ENCODE measurements at places on chromosomes 2 and 18.

DNA sequence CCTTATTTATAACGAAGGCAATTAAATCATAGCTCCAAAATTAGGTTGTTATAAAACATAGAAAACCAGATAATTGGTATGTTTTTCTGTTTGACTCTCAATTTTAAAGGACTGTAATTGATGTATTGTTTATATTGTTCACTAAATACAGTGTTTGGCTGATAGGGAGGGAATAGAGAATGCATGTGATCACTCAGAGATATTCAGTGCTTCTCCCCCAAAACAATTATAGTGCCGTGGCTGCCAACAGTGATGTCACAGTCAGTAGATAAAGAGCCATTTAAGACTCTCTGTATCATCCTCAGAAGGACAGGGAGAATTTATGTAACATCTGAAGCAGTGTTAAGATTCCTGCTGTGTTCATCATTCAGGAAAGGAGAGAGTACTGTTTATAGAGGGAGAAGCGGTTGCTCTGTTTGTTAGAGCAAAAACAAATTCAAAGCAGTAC, 69.6 kb downstream of the PHLPP1 start:
- no peak for DNase-seq

DNA sequence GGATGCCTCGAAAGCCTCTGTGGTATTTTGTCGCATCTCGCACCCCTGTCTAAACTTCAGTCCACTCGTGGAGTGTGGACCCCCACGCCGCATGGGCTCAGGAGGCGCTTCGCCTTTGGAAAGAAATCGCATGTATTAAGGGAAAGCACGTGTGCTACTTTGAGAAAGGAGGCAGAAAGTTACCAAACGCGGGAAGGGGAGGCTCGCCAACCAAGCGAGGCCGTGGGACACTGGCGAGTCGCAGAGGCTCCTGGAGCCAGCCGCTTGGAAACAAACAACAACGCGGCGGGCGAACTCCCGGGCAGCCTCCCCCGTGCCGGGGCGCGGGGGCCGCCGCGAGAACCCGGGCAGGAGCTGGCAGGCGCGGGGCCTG, 455 bp upstream of the AGAP1 start:
- peak; percentile 66 for DNase-seq

GRCh38 chr2:8984157-8984556, 19.3 kb downstream of the MBOAT2 start:
- no peak for DNase-seq

DNA sequence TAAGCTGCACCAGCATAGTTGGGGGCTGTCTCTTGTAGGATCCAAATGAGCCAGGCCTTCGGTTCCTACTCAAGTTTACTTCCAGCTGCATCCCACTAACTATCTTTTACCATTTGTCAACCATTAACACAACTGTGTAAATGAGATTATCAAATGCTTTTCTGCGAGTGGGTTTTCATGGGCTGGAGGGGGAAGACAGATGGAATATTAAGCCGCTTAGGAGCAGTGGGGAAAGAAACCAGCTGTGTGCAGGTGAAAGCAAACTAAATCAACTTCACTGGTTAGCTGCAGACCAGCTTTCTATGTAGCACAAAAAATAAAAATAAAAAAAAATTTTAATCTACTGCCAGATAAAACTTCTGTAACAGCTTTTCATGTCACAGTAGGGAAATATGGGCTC, 307.3 kb upstream of the FBXO11 start:
- no peak for DNase-seq

DNA sequence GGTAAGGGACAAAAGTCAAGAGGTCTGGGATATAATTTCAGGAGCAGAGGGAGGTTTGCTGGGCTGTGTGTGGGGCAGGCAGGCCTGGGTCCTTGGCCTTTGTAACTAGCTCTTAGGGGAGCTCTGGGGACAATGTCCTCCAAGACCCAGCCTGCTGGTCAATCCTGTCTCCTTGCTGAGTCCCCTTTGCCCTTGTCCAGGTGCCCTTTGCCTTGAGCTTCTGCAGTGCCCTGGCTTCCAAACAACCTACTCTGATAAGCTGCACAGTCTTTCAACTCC, 30.0 kb upstream of the REEP1 start:
- DNase-seq = no peak

- no peak for DNase-seq
These were observed 242.4 kb upstream of the TANK start for GRCh38 chr2:160917850-160918249.

DNA sequence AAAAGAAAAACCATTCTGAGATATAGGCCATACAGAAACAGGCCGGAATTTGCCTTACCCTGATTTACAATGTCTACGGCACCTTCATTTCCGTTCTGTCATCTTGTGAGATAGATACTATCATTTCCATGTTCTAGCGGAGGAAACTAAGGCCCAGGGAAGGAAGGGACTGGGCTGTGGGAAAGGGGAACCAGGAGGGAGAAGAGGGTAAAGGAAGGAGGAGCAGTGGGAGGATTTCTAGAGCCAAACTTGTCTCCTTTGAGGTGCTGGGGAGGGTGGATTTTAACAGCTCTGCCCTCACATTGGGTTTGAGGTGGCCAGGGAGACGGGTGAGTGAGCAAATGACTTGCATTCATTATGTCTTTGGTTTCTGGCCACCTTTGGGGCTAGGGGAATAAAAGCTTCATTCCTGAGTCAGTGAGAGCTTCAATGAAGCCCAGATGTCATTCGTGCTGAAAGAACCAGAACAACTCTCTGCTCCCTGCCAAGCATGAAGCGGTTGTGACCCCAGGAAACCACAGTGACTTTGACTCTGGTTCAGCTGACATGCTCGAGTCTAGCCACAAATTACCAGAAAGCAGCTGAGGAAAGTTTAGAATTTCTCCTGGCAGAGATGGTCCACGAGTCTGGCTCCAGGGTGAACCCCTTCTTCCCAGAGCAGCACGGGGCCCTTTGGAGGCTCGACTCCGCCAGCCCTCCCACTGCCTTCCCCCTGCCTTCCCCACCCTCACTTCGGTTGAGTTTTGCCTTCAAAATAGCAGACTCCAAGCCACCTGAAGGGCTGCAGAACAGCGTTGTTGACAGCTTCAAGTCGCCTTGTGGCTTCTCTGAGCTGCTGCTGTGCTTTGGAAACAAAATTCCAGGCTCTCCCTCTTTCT, 3.8 kb downstream of the ACTG2 start:
- DNase-seq = no peak

DNA sequence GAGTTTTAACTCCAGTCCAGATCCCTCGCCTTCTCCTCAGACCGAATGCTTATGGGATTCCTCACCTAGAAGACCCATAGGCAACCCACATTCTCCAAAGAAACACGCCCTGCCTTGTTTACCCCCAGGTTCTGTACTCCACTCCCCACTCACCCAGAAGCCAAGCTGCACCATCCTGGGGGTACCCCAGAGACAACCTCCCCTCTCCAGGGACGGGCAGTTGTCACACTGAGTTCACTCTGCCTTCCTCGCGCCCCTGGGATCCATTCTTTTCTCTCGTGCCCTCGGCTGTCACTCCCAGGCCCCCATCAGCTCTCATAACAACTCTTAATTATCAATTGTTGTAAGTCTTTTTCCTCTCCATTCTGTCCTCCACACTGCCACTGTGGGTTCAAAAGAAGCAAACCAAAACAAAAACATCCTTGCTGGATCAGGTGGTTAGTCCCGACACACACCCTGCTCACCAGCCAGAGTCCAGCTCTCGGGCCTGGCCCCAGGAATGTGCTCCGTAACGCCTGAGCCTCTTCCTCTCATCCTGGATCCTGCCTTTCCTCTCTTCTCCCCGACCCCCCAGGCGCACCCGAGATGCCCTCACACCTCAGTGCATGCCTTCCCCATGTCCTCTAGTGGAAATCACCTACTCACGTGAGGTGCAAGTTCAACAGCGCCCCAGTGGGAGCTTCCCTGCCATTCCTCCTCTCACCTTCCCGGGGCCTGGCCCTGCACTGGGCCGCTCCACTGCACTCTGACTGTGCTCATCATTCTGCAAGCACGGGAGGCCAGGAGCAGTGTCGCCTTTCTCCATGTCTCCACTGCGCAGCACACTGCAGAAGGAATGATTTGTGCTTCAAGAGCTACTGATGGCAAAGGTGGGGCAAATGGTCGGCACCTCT, 20.7 kb downstream of the COX7A2L start:
- DNase-seq = no peak

GRCh38 chr18:12159446-12159845, 65.8 kb downstream of the ANKRD62 start:
- no peak for DNase-seq

- no peak for DNase-seq
These were observed 745 bp downstream of the MSH2 start for GRCh38 chr2:47403609-47404193.

DNA sequence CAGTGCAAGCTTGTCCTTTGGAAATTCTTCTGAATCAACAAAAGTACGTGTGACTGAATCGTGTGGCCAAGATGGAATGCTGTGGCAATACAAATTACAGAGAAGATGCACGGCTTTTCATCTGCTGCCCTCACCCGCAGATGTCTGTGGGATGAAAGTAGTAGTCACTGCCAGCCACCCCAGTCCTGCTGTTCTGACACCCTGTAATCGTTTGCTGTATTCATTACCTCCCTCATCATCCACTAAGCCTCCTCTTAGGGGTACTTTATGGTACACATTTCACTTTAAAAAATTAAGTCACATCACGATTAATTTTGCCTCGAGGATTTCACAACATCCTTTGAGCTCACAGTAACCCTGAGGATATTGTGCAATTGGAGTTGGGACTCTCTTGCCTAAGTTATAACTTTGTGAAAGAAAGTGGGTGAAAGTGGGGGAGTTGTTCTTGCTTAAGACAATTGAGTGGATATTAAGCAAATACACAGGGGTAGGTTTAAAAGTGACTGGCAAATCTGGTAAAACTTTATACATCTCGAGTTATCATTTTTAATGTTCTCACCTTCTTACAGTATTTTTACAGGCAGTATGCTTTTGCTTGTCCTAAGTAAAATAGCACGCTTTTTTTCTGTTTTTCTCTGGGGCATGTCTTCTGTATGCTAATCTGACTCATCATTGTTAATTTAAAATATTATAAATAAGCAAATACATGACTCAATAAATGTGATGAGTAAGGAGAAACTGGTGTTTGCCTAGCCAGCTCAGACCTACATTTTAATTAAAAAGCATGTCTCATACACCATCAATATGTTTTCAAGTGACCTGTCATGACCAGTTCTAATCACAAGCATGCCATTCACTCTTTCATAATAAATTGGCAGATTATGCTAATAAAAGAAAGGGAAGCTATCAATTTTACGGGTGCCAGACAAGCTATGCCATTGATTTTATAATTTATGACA, 680.9 kb downstream of the IRS1 start:
- DNase-seq = no peak

DNA sequence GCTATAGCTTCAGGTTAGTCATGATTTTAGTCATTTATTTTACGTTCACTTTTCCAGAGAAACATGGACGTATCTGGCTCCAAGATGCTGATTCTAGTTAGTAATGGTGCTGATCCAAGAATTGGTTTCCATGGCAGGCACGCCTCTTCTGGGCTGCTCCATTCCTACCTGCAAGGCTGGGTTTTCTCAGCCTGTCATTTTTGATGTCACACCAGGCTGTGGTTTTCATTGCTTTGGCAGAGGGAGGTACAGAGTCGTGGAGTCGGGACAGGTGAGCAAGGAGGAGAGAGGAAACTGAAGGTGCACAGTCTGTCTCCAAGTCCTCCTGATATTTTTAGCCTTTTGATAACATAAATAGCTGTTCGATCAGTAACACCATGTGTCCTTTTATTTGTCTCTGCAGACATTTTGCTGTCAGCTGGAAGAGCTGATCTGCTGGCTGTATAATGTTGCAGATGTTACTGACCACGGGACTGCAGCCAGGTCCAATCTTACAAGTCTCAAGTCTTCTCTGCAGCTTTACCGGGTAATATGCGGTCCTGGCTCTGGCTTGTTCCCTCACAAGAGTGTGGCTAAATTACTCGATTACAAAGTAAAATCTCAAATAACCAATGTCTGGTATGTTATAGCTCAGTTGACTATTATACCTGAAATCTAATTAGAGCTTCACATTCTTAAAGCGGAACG, 17.8 kb downstream of the CEP68 start:
- no peak for DNase-seq

GRCh38 chr18:25560369-25560768, 208.4 kb upstream of the ZNF521 start:
- no peak for DNase-seq

- peak; percentile 36 for DNase-seq
These were observed 17.4 kb upstream of the MRPL33 start for GRCh38 chr2:27754138-27754588.

GRCh38 chr2:190863946-190864345, 16.7 kb upstream of the GLS start:
- peak; percentile 96 for DNase-seq

GRCh38 chr2:13607139-13607538, 890.4 kb downstream of the TRIB2 start:
- DNase-seq = no peak

DNA sequence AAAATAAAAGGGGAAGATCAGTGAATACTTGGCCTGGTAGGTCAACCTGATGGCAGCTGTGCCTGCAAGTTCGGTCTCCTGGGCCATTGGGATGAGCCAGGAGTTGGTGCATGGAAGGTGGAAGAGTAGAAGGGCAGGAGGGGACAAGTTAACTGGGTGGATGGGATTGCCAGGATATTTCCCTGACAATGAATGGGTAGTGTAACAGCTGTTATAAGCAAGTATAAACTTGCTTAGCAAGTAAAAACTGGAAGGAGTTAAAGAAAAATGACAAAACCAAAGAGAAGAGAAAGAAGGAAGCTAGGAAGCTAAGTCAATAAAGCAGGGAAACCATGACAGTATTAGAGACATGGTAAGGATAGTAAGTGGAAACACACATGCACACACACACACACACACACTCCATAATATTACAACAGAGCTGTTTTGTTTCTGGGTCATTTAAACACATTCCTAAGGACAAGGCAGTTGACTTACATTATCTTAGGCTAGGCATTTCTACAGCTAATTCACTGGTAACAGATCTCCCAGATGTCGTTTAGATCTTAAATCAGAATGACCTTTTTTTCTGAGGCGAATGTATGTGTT, 29.7 kb downstream of the MEP1B start:
- DNase-seq = no peak

DNA sequence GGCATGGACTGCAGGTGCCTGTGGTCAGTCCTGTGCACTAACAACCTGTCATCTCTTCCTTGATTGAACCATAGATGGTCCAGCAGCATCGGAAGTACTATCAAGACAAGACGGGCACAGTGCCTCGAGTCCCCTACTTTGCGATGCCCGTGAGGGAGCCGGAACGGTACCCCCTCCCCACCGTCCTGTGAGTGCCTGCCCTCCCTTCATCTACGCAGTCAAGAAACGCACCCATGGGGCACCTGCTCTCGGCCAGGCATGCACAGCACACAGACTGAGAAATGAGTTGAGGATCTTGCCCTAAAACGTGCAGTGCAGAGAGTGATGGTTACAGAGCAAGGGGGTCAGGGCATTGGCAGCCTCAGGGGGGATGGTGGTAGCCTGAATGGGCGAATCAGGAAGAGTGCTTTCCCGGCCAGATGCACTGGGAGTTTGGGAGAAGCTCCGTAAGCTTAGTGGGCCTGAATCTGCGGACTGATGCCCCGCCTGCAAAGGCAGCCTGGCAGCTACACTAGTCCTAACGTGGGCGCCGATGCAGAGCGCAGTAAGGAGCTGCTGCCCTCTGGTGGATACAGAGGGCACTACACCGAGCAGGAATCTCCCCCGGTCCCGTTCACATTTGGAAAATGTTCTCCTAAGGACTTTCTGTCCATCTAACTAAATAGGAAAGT, 63.6 kb downstream of the CIB4 start:
- peak; percentile 85 for DNase-seq

Data from NCI-H345 (cell line).